WTC11 (cell line): ENCODE measurements at places on chromosomes 2 and 18. TPM values are rescaled to one million over a fixed set of nuclear protein-coding genes. Genes with fewer than 3 reads are reported as not detected.

Gene NYAP2
- not detected in 3 replicates for total RNA-seq

Gene PTCD3
- total RNA-seq: 161 to 192 TPM (median 163 TPM) in 3 replicates

Gene DARS1
- total RNA-seq: 80.9 to 95.5 TPM (median 91.7 TPM) in 3 replicates

Gene RASGRP3
- 0.11 to 0.23 TPM (median 0.14 TPM) in 3 replicates for total RNA-seq

Gene GALR1
- 0.07 to 0.11 TPM (median 0.07 TPM) in 3 replicates for total RNA-seq
